ENCODE measurements at places on chromosomes 7 and 10. TPM values are rescaled to one million over a fixed set of nuclear protein-coding genes. Genes with fewer than 3 reads are reported as not detected.

- DNase-seq = no peak
Measured at GRCh38 chr10:575402-576129, 113.9 kb downstream of the DIP2C start.

GRCh38 chr10:19117438-19117837 lies 68.8 kb downstream of the MALRD1 start:
- no peak for DNase-seq

- DNase-seq = no peak
Measured at GRCh38 chr7:38539477-38540081, 91.6 kb downstream of the AMPH start.

- no peak for DNase-seq
Measured at GRCh38 chr10:123522702-123523312, 143.3 kb upstream of the GPR26 start.

GRCh38 chr10:119211176-119211575 lies 3.8 kb downstream of the GRK5 start:
- no peak for DNase-seq

DNA sequence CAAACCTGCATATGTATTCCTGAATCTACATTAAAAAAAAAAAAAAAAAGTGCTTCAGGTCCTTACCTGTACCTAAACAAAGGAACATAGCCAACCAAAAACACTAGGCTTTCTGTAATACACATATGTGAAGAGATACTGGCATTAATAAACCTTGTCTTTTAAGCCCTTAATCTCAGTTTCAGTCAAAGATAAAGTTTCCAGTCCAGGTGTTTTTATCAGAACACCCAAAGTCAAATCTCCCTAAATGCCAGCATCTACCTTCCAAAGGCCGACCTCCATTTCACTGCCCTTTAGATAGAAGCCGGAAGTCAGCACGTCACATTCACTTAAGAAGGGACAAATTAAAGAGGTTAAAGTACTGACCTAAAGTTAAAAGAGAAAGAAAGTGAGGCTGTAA lies 79.8 kb upstream of the NEBL start:
- no peak for DNase-seq

GRCh38 chr7:155785536-155785935 lies 26.7 kb downstream of the SHH start:
- no peak for DNase-seq

DNA sequence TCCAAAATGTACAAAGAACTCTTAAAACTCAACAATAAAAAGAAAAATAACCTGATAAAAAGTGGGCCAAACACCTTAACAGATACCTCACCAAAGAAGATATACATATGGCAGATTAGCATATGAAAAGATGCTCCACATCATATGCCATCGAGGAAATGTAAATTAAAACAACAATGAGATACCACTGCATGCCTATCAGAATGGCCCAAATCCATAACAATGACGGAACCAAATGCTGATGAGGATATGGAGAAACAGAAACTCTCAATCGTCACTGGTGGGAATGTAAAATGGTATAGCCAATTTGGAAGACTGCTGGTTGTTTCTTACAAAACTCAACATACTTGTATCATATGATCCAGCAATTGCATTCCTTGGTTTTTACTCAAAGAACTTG lies 319.9 kb downstream of the PHTF2 start:
- DNase-seq = no peak

DNA sequence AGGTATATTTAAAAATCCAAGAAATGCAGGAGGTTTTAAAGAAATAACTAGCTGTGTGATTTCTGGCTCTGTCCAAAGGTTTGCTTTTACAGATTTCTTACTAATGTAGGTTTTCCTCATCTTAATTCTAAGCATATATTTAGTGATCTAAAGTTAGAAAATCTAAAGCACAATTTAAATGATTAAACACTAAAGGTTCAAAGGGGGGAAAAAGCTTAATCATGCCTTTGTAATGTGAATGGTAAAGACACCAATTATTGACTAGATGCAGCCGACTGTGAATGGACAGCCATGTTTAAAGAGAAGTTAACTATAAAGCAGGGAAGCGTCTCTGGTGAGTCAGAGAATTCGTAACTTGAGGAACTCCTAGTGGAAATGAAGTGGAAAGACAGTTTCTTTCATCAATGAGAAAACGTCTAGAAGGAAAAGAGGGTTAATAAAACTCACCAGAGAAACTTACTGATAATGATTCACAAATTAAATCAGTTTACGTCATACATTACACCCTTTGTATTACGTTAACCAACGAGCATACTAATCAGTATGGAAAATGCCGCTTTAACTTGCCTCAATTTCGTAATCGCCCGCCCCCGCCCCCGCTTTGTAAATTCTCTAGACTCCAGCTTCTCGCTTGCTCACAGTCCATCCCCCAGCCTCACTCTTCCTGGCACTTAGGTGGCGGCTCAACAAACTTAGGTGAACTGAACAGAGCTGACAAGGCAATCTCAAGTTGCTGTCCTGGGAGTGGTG lies 1.1 kb upstream of the HBP1 start:
- peak; percentile 91 for DNase-seq

- no peak for DNase-seq
Measured at GRCh38 chr7:50771120-50772002, 11.3 kb downstream of the GRB10 start.

DNA sequence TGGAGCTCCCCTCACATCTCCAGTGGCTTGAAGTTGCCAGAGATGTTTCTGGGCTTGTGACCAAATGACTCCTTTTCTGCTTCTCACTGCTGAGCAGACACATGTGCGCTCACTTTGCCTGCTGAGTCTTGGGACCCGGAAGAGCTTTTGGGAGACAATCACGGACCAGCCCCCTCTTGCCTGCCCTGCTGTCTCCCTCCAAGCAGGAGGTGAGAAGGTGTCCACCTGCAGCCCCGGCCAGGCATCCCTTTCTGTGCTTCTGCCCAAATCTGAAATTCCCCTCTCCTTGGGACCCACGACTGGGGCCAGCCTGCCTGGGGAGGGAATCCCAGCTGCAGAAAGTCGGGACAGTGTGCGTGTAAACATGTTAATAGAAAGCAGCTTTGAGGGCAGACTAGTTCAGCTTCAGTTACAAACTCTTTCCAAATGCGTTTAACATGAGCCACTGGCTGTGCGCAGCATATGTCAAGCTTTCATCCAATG lies 31.7 kb downstream of the HTRA1 start:
- peak; percentile 97 for DNase-seq

- DNase-seq = no peak
Measured at GRCh38 chr7:46485481-46486065, 564.5 kb upstream of the IGFBP3 start.

LRIT1 gene
- not detected for polyA plus RNA-seq

RASA4B gene
- 11.0 TPM for polyA plus RNA-seq

CHAT gene
- polyA plus RNA-seq = not detected

GSAP gene
- 2.9 TPM for polyA plus RNA-seq
